C1 segment of cervical spinal cord (tissue), 14 donors: ENCODE measurements at places on chromosomes 3 and 15.

- DNase-seq = no peak
Measured at GRCh38 chr3:98333989-98334606, 19.6 kb upstream of the OR5K4 start.

DNA sequence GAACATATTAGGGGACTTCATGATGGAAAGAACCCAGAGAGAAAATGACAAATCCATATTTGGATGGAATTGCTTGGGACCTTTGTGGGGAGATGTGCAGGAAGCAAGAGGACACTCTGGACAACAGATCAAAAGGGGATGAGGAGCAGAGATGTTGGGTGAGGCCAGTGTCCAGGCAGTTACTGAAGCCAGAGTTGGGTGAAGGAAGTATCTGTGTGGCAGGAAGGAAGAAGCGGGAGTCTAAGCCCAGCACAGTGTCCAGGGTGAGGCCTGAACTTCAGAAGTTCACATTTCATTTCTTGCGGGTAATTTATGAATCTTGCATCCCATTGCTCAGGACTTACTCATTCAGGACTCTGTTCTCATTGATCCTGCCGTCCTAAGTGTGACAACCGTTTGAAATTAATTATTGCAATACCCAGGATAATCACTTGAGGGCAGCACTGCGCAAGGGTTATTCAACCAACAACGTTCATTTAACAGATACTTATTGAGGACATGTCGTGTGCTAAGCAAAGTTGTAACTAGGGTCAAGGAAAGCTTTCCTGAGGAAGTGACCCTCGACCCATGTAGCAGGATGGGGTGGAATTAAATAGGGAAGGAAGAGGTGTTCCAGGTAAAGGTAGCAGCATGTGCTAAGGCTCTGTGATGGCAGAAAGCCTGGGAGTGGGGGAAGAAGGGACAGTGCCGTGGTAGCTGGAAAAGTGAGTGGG, 61.3 kb upstream of the CMTM8 start:
- DNase-seq = no peak

- DNase-seq = no peak
Measured at GRCh38 chr3:177679568-177680471, 482.5 kb upstream of the TBL1XR1 start.

GRCh38 chr3:22117751-22118346, 366.8 kb upstream of the ZNF385D start:
- peak; percentile 18 for DNase-seq

GRCh38 chr3:30646181-30646876, 39.9 kb downstream of the TGFBR2 start:
- DNase-seq = no peak

GRCh38 chr3:126373146-126373613, 16.0 kb upstream of the KLF15 start:
- DNase-seq = no peak

DNA sequence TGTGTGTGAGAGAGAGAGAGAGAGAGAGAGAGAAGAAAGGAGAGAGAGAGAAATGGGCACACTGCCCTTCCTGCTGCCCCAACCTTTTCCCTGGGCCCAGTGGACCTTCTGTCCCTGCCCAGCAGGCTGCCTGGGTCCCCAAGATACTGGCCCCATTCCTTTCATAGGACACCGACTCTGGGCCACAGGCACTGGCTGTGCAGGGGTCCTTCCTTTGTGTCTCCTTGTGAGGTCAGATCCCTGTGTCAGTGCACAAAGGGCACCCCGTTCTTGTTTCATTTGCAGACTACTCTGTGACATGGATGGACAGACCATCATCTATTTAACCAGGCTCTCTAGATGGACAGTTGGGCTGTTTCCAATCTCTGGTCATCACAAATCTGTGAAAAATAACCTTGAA, 21.3 kb upstream of the KLF13 start:
- DNase-seq = no peak

- no peak for DNase-seq
Measured at GRCh38 chr15:66997212-66997611, 68.2 kb upstream of the SMAD3 start.
